ENCODE measurements at places on chromosomes 7 and 10.

- DNase-seq: no peak
Measured at GRCh38 chr10:12594448-12594944, 245.1 kb downstream of the CAMK1D start.

DNA sequence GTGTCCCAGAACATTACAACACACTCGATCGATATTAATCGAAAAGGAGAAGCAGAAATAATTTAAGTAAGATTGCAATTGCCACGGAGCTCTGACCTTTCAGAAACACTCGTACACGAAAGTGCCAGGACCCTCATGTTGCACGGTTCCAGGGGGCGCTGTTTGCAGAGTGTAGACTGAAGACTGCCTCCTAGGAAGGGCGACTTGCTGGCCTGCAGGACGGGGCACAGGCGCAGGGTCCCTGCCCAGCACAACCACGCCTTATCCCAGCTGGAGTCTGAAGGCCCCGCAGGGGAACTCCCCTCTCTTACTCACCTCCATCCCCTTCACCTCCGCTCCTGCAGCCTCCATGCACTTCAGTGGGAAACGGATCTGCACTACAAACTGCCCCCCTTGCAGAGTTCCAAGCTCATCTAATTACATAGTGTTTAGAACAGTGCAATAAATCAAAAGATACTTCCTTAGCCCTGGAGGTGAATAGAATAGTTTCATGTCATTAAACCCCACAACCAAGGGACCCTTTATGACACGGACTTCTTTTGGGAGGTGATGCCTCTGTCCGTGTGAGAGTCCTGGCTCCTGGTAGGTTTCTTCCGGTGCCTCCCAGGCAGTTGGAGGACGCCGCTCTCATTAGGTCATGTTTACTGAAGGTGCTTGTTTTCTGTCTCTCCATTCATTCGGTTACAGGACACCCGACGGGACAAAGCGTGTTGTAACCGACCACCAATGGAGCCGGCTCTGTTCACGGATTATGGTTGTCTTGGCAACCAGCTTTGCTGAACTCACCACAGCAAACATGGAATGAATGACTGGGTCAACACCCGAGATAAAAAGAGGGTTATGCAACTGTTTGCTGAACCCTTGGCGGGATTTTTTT, 262.2 kb downstream of the BAMBI start:
- DNase-seq: peak; percentile 95

DNA sequence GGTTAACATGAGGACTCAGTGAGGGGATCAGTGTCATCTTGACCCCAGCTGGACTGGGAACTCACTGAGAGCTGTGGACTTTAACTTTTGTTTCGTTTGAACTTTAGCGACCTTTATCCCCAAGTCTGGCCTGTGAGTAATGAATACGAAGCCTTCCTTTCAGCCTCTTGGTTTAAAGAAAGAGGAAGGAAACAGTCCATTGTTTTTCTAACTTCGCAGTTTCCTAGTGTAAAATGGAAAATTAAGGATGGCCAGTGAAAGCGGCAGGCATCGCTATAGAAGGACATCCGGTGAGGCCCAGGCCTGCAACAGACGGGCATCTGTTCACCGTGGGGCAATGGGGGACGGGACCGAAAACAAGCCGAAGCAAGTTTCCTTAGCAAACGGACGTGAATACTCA, 44.1 kb upstream of the ADO start:
- DNase-seq: no peak

- peak; percentile 82 for DNase-seq
Measured at GRCh38 chr10:60572511-60573194, 183.0 kb upstream of the ANK3 start.

DNA sequence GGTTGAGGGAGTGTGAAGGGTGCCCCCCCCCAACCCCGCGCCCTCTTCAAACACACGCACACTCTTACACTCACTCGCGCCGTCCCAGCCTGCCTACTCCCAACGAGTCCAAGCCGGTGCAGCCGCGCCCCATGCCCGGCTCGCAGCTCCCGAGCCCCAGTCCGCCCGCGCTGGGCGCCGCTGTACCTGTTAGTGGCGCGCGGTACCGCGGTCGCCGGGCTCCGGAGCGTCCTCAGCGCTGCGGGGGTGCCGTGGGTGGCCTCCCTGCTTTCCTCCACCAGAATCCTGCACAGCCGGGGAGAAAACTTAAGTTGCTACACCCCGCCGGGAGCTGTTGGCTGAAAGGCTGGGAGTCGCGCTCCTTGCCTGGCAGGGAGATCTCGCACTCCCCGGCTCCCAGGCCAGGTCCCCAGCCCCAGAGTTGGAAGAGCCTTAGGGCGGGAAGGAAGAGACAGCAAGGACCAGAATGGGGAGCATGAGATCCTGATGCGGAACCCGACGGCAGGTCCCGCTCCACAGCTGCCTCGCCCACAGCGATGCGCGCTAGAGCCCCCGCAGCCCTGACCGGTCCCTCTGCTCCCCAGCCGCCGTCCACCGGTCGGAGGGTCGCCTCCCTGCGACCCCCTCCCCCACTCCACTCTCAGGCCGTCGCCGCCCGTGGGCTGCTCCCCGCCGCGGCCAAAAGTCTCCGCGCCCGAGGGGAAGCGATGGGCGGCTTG, 863 bp downstream of the ST8SIA6 start:
- DNase-seq: peak; percentile 61

DNA sequence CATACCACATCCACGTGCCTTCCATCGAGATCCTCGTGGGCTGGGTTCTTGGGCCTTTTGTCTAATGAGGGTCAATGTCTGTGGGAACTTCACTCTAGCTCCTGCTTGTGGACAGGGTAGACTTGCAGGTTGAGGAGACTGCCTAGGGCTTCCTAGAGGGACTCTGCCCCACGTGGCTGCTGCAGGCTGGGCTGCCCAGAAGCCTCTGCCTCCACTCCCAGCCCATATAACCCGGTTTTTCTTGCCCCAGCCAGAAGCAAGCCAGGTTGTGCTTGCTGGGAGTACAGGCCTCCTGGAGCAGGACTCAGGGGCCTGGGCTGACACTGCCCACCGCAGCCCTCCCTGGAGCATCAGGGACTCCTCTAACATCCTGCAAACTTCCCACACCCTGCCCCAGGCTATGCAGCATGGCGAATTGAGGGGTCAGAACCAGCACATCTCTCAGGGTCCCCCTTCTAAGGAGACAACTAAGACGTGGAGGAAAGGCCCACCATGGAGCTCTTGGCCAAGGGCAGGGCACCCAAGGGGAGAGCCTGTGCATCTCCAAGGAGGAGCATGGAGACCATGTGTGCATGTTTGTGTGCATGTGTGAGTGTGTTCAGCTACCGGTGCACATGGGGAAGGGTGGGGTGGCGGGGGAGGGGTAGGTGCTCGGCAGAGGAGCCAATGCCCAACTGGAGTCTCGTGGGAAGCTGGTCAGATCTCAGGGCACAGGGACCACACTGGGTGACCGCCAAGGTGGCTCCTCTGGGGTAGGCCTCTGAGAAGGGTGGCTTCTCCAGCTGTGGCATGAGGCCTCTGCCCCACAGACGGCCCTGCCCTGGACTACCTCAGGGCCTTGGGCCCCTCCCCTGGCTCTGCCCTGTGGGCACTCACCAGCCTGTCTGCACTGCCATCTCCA, 62.6 kb downstream of the RASGEF1A start:
- DNase-seq: no peak

DNA sequence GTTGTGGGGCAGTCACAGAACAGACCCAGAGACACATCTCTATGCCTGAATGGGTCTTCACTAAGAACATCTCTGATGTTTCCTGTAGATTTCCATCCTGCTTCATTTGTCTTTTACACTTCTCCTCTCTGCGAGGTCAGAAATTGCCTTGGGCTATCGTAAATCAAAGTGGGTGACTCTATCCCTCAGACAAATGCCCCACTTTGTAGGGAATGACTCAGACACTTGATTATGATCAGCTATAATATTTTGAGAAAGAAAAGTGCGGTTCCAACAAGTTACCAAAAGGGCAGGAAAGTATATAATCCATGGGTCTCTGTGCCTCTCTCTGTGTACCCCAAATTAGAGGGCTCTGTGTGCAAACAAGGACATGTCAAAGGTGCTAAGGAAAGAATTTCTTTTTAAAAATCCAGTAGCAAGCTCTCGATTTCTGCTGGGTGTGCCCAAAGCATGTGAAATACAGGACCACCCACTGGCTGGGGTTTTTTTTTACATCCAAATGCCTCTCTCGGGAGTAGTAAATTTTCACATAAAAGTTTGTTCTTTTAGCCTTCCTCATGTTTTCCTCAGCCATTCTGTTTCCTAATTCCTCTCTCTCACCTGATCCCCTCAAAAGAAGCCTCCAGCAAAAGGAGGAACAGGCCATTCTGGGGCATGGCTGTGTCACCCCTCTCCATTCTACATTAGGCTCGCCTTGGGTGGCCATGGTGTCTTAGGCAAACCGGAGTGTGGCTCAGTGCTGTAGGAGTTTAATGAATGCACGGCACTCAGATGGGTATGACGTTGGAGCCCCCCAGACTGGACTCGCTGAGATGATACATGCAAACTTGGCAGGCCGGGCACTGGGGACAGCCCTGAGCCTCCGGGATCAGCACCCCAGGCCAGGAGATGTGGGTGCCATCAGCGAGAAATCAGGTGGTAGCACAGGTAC, 6.3 kb upstream of the OPN4 start:
- DNase-seq: peak; percentile 78

DNA sequence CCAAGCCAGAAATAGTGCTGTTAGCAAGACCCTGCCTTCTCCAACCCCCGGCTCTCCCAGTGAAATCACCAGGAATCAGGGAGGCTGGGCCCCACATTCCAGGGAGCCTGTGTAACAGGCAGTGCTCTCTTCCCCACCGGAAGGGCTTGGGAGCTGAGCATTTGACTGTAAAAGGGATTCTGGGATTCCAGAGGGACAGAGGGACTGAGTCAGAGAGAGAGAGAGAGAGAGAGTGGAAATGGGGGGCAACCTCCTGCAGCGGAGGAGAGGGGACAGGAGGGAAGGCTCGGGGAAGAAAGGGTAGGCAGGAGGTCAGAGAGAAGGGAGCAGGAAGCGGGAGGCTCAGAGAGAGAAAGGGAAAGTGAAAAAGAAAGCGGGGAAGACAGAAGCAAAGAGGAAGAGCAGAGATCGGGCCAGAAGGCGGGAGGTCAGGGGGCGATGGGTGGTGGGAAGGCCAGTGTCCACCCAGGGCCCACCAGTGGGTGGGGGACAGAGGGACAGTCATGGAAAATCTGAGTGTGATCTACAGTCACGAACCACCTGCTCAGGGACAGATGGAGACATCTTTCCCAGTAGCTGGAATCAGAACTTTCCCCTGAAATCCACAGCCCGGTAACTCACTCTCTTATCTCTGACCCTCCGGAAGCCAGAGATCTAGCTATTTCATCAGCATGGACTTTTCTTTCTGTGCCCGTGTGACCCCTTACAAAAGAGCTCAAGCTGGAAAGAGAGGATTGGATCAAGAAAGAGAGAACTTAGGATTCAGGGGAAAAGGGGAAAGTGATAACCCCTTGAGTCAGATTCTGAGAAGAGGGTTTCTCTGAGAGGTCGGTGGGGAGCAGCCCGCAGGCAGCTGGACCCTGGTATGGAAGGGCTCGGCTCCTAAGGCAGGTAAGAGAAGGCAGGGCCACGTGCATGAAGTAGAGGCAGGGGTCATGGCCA, 4.6 kb upstream of the SERPINE1 start:
- peak; percentile 58 for DNase-seq

- no peak for DNase-seq
Measured at GRCh38 chr10:48568131-48568530, 36.7 kb downstream of the ARHGAP22 start.

- DNase-seq: peak; percentile 17
Measured at GRCh38 chr7:106793015-106793975, 71.8 kb upstream of the PIK3CG start.

DNA sequence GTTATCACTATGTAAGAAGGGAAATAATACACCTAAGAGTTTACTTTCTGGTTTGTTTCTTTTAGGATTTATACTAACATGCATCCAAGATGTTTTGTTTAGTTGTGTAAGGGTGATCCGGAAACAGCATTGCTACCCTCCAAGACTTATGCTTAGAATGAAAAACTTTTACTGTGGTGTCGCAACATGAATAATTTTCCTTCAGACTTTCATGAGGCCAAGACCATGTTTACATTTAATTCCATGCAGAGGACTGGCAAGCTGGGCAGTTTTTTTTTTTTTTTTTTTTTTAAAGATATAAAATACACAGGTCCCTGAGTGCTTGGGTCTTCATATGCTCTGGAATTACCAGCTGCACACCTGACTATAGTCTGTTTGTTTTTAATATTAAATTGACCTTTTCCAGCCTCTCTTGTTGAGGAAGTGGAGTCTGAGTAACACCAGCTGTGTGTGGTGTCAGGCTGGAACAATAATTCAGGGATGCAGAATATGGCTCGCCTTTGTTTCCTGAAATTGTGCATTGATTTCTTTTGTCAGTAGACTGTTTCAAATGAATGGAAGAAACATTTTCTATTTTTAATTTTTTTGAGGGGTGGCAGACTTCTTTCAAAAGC, 81.7 kb downstream of the ST7 start:
- DNase-seq: peak; percentile 22

- no peak for DNase-seq
Measured at GRCh38 chr10:24989867-24990266, 26.1 kb downstream of the ENKUR start.

GRCh38 chr10:64174666-64175255, 653.6 kb downstream of the REEP3 start:
- DNase-seq: no peak

DNA sequence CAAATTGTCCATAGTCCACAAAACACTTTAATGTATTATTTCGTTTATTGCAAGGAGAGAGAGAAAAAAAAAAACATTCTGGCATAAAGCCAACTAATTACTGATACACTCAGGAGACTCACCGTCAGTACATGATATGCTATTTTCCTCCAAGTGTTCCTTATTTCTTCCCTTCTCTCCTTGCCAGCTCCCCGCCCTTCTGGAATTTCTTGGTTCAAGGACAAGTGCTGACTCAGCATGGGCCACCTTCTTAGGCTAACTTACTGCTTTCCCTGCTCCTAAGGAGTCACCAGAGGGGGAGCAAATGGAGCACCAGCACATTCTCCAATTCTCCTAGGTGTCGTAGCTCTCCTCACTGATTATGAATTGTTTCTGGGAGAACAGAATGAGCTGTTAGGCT, 133.8 kb upstream of the HDAC9 start:
- peak; percentile 29 for DNase-seq

DNA sequence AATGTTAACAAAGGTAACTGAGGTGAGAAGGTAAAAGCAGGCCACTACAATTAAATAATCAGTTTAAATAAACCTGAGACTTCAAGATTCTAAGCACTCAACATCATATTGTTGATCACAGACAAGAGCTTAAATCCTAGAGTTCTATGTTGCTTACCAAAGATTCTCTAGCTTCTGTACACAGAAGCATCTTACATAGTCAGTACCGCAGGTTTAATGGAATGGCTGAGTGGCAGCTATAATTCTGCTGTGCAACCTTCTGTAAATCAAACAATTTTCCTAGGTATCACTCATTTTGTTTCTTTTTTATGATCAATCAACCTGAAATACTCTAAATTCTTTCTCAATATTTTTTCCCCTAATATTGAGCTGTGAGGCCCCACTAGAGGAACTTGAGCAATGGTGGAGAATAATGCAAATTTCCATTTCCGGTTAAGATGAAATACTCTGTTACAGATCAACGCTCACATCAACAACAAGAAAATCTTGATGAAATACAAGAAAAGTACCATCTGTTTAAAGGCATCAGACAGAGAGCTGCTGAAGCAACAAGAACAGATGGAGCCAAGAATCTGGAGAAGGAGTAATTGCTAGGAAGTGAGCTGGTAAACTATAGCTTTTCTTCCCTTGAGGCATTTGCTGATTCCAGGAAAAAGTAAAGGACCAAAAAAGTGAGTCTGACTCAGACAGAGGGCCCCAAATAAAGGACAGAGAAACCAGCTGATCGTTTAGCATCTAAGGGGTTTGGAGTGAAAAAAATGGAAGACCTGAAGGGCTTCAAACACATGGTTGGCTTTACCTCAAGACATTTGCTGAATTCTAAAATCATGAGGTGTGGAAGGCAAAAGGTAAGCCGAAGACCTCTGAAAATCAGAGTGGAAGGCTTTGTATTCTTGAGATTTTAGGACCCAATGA, 22.6 kb downstream of the PNPLA8 start:
- peak; percentile 62 for DNase-seq

Measured in A673 (cell line).